ENCODE measurements at places on chromosomes 2 and 18.

- DNase-seq = no peak
These were observed 126.3 kb downstream of the HDAC4 start for GRCh38 chr2:239274391-239275043.

DNA sequence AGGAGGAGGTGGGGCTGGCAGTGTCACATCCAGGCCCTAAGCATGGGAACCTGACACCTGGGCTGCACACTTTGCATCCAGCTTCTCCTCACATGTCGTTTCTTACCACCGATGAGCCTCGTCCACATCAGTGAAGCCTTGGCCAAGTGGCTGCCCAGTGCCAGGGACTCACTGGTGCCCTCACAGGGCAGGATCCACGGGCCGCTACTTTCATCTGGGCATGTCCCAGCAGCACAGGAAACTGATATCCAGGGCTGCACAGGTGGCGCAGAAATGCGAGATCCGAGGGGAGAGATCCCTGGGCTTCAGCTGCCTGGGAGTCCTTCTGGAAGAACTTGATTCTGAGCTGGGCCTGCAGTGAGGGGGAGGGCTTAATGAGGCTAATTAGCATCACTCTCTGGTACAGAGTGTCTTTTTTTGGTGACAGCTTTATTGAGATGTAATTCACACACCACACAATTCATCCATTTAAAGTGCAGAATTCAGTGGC is 291.6 kb upstream of the HDAC4 start:
- no peak for DNase-seq

- no peak for DNase-seq
These were observed 171.4 kb upstream of the NABP1 start for GRCh38 chr2:191506515-191506914.

GRCh38 chr2:142872882-142873724 is 4.4 kb upstream of the KYNU start:
- DNase-seq = peak; percentile 68

- DNase-seq = peak; percentile 23
These were observed 157.1 kb upstream of the SCN7A start for GRCh38 chr2:166651080-166651675.

DNA sequence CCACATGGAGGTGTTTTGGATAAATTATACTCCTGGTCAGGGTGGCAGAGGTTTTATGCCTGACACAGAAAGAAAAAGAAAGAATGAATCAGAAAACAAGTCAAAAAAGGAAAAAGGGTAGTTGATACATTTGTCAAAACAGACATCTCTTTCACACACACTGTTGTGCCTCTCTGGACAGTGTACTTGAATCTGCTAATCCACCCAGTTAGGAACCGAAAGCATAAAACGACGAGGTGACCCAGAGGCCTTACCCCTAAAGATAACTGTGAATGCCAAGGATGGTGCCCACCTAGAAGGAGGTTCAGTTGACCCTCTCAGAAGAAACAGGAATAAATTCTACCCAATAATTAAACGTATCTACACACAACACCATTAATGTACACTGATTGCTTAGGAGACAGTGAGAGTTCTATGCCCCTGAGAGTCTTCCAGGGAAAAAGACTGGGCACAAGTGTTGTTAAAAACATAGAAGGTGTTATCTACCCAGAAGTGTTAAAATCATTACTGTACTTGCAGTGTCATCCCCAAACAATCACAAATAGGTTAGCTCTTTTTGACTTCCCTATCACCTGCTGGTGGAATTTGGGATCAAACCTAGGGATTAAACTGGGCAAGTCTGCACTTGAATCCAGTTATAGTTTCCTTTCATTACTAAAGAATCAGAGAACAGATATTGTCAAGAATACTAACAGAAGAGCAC is 123.2 kb upstream of the DNAJC10 start:
- no peak for DNase-seq

GRCh38 chr2:44170311-44170717 is 1.6 kb downstream of the PPM1B start:
- DNase-seq = peak; percentile 22

GRCh38 chr2:105934467-105934866 is 189.8 kb downstream of the NCK2 start:
- no peak for DNase-seq

DNA sequence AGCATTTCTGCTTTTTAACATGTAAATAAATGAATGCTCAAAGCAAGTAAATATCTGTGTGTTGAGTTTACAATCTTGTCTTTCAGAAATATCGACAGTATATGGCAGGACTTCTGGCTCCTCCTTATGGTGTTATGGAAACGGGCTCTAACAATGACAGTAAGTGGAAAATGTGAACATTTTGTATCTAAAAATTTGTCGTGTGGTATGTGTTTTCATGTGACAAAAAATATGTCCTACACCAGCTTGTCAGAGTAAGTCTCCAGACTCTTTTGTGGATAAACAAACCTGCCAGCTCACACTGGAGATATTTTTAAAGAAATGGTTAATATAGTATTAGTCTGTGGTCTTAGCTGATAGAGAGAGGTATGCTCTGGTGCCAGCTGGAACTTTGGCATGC is 157.9 kb upstream of the MAP3K20 start:
- DNase-seq = no peak

DNA sequence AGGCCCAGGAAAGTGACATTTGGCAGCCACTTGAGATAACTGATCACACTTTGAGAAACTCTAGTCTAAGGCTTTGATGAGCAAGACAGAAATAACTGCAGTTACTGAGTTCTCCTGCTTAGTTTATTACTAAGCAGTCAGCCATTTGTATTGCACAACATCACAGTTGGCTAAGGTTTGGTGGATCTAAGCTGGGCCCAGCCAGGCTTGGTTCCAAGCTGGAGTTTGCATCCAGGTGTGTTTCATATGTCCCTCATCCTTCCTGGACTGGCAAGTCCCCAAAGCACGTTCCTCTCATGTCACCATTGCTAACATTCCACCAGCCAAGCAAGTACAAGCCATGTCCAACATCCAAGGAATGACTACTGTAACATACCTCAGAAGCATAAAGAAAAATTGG is 71.3 kb upstream of the ZNF532 start:
- DNase-seq = peak; percentile 84

DNA sequence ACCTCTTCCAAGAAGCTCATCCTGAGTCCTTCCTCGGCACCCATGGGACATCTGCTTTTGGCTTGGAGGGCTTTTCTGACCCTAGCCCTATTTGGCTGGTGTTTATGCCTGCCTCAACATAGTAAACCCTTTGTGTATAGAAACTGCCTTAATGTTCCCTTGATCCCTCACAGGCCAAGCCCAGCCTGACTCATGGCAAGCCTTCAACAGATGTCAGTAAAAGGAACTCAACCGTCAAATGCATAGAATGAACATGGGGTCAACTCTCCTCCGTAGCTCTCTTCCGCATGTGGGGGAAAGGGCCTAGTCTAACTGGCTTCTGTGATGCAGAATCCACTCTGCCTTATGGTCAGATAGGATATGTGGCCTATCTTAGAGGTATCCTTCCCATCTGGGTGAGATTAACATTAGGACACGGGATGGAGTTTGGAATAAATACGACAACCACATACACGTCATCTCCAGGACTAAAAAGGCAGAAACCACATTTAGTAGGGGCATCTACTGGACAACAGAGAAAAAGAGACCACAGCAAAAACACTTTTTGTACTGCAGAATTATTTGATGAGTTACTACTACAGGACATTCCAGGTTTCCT is 2.5 kb upstream of the NPAS2 start:
- DNase-seq = no peak

DNA sequence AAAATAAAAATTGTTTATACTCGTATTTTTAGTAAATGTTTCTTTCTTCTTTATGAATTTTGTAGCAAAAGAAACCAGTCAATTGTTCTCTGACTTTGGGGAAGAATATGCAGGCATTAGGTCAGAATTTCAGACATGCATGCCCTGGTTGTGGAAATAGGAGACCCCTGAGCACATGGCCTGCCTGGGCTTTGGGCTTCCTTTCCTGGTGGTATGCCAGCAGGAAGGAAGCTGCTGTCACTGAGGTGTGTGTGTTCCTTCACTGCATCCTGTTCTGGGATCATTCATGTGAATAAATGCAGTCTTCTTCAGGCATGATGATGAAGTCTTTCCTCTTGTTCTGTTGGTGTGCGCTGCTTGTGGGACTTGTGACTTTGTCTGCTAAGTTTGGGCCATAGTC is 920.2 kb upstream of the VRK2 start:
- no peak for DNase-seq
